ENCODE measurements at places on chromosomes 6 and 20.

DNA sequence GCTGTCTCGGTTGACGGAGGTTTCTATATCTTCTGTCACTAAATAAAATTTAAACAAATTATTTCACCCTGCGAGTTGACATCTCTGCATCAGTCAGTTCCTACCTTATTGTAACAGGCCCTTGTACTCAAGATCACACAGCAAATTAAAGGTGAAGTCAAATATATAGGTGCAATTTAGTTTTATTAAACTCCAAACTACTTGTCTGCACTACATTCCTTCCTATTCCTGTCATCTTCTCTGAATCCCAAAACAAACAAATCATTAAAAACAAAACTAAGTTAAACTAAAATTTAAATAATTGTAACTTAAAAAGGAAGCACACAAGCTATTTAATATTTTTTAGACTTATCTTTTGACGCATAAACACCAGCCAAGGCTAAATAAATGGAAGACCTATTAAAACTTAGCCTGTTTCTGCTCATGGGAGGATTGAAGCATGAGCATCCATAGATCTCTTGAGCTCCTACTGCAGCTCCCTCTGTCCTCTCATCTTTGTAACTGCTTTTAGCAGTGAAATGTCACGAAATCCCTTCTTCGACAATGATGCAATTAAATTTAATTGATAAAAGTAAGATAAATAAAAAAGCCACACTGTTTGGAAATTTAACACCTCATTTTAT lies 1152.3 kb upstream of the GJE1 start:
- no peak for DNase-seq

GRCh38 chr20:37279820-37280219 lies 9.6 kb upstream of the MANBAL start:
- no peak for DNase-seq

- DNase-seq = no peak
Measured at GRCh38 chr6:13581700-13582229, 7.4 kb downstream of the SIRT5 start.

- DNase-seq = no peak
Measured at GRCh38 chr6:72672906-72673305, 51.0 kb downstream of the KCNQ5 start.

GRCh38 chr6:20313960-20314530 lies 87.6 kb upstream of the E2F3 start:
- DNase-seq = no peak

- no peak for DNase-seq
Measured at GRCh38 chr6:17269840-17270239, 11.3 kb upstream of the RBM24 start.

DNA sequence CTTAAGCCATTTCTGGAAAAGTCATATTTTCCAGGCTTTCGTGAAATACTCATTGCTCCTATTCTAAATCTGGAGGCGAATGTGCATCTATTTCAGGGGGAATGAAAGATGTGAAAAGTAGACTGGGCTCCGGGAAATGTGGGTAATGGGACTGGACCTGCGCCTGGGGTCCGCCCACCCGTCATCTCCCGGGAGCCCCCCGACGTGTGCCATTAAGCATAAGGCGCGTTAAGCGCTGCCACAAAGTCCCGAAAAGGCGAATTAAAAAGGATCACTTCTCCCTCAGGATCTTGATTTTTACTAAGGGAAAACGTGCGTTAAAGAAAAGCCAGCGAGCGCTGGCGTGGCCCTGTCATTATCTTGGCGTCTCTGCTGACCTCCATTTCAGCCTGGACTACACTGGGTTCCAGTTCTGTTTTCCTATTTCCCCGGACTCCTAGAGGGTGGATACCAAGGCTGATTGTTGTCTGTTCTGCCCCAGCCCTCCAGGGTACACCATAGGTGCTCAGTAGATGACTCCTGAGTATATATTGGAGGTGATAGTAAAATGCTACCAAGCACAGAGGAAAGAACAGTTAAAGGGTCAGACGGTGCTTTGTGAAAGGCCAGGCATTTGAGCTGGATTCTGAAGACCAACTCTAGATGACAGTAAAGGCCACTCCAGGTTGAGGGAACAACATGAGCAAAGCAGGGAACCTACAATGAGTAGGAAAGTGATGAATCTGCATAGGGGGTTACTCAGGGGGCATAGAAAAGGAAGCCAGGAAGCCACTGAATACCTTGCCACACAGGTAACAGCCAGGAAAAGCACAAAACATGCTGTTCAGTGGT lies 89.2 kb upstream of the ARID1B start:
- no peak for DNase-seq

DNA sequence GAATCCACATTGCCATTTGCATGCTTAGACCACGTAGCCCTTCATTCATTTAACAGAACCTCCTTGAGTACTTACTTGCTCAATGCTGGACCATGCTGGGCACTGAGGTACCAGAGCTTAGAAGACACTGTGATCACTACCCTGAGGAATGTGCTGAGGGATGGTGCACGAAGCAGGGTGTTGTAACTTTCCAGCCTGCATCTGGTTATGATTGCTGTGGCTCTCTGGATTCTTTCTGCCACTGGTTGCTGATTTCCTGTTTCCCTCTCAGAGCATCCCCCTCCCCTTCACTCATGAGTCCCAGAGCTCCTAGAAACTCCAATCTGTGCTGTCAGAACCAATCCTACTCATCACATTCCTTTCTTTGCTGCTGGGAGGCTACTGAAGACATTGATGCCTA lies 537.4 kb downstream of the PTPRT start:
- no peak for DNase-seq

DNA sequence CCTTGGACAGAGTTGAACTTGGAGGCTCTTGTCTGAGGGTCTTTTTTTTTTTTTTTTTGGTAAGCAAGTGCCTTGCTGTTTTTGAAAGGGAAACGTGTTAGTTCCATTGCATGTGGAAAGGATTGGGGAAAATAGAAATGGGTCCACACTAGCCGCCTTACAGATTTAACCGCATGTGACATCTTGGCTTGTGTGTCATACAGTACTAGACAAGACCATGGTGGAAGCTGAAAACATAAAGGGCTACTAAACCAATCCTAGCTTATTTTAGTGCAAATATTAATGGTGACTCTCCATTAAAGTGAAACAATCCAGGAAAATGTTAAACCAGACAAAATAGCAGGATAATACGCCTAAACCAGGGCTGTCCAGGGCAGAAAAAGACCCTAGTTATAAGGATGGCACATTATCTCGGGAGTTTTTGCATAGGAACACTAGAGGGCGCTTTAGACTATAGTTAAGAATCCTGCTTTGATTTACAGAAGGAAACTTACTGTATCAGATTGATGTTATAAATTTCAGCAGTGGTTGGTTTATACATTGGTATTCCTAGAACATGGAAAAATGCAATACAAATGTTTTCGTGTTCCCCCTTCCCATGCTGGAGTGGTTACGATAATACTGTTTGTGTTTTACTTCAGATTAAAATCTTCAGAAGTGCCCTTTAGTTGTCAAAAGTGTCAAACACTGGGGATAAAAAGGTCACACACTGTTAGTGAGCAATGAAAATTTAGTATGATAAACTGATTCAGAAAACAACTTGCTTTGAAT lies 59.8 kb upstream of the DEK start:
- DNase-seq = no peak

DNA sequence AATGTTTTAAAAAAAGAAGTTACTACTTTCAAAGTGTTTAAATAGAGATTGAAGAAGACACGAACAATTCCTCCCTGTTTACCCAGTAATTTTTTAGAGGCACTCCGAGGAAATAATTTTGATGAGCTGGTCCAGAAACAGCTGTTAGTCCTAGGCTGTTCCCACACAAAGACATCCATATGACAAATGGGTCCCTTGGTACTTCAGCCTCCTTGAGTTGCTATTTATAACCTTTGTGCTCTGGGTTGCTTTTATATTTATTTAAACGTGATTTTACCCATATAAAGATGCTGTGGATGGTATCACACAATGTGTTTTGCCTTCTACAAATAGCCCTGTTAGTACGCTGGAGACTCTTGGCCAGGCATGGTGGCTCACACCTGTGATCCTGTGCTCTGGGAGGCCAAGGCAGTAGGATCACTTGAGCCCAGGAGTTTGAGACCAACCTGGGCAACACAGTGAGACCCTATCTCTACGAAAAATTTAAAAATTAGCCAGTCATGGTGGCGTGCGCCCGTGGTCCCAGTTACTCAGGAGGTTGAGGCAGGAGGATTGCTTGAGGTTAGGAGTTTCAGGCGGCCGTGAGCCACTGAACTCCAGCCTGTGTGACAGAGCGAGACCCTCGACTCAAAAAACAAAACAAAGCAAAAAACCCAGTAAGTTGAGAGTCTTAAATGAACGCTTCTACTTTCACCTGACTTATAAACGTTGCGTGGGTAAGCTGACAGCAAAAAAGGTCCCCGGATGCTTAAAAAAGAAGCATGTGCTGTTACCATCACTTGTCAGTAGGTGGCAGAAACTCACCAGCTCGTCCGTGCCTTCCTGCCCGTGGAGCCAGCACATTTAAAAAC lies 56.9 kb upstream of the ARMH2 start:
- DNase-seq = peak; percentile 64

- DNase-seq = no peak
Measured at GRCh38 chr6:20309186-20309585, 92.5 kb upstream of the E2F3 start.

- no peak for DNase-seq
Measured at GRCh38 chr6:79872986-79873385, 74.4 kb downstream of the ELOVL4 start.

- DNase-seq = no peak
Measured at GRCh38 chr6:42295181-42295580, 77.5 kb upstream of the MRPS10 start.

DNA sequence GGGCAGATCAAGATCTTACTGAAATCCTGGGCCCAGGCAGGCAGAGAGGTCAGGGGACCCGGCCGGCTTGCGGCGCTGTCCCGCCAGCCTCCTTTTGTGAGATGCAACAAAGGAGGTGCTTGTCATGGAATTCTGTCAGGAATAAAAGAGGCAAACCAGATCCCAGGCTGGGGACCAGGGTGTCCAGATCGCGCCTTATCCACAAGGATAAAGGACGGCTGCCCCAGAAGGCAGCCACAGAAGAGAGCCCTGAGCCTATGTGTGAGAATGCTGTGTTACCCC lies 42.6 kb upstream of the CDH22 start:
- no peak for DNase-seq

GRCh38 chr20:51366155-51366886 lies 176.2 kb downstream of the NFATC2 start:
- peak; percentile 98 for DNase-seq

GRCh38 chr6:108832738-108833137 lies 15.5 kb upstream of the ARMC2 start:
- DNase-seq = no peak

DNA sequence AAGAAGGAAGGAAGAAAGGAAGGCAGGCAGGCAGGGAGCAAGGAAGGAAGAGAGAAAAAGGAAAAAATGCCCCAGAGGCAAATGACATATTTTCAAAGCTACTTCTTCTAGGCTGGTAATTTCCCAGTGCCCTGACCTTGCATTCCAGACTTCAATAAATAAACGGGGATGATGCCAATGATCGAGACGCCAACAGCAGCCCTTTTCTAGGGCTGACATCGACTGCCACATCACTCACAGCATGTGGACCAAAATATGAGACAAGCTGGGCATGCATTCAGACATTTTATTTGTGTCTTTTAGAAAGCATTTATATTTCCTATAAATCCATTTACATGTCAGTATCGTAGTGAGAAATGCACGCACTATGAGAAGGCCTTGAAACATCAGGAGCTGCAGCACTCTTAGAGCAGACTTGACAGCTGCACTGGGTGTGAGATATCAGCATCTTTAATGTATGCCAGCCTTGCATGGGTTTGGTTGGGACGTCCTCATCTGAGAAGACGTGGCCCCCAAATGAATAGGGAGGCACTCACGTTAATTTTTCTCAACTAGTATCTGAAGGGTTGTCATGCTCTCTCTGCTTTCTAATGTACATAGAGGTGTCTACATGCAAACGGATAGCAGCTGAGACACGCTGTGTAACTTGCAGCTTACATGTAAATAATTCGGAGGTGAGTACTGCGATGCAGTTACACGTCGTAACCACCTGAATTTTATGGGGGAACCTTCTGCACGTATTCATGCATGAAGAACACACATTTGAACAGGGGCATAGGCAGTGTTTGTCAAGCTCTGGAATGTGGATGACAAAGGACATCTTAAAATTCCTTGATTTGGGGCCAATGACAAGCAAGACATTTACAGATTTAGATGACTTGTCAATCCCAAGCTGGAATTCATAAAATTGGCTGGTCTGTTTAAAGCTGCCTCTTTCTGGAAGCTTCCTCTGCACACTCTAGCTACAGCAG lies 149.1 kb upstream of the AGPAT4 start:
- DNase-seq = no peak

DNA sequence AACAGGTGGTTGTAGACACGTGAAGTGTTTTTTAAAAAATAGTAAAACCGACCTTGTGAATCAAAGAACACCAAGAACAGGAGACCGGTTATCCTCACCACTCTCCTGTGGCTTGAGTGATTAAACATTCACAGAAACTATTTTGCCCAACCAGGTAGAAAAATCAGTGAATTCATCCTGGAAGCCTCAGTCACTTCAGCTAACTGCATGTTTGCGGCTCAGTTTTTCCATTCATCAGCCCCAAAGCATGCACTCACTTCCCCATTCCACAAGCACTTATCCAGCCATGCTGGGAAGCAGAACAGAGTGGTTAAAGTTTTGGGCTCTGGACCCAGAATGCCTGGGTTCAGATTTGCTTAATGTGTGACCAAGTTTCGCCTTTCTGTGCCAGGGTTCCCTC lies 2.4 kb downstream of the LRRN4 start:
- DNase-seq = no peak

DNA sequence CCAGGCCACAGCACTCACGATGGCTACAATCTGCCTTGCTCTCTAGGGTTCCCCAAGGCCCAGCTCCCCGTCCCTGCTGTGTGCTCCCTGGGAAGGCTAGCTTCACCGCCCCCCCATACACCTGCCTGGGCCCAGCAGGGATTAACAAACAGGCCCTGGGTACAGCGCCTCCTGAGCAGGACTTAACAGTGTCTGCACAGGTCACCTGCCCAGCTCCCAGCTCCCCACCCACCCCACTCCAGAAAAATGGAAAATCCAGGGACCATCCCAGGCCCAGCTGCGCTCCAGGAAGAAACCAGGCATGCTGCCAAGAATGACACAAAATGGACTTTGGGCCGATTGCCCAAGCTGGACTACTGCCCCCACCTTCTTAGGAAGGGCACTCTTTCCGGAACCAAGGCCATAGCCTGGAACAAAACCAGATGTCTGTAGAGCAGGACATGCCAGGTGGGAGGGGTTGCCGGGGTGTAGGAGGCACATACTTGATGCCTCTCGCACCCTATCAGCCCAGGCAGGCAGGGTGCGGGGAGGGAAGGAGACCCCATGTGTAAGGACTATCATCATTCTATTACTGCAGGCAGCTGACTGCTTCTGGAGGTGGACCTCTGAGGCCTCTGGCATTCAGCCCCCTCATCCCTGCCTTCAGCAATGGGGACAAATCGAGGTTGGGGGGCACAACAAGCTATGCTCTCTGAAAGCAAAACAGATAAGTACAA lies 104.9 kb downstream of the SNX5 start:
- DNase-seq = no peak
